ENCODE measurements at places on chromosomes 2 and 18.

GRCh38 chr2:237391140-237391539, 22.8 kb downstream of the COL6A3 start:
- DNase-seq, result no peak

- DNase-seq, result no peak
Measured at GRCh38 chr2:191253476-191253875, 8.3 kb downstream of the MYO1B start.

- DNase-seq, result peak; percentile 25
Measured at GRCh38 chr2:231655894-231656293, 52.4 kb upstream of the PTMA start.

- DNase-seq, result no peak
Measured at GRCh38 chr2:218631837-218632236, 24.1 kb downstream of the PLCD4 start.

- no peak for DNase-seq
Measured at GRCh38 chr2:239990966-239991365, 34.2 kb downstream of the NDUFA10 start.

GRCh38 chr18:250685-251084, 17.2 kb downstream of the THOC1 start:
- peak; percentile 93 for DNase-seq

- no peak for DNase-seq
Measured at GRCh38 chr2:240571314-240571973, 3.2 kb downstream of the RNPEPL1 start.

- no peak for DNase-seq
Measured at GRCh38 chr2:127183771-127184170, 36.3 kb downstream of the CYP27C1 start.

GRCh38 chr2:113273027-113273551, 5.6 kb downstream of the PAX8 start:
- no peak for DNase-seq

GRCh38 chr2:159084384-159085370, 116.2 kb downstream of the TANC1 start:
- no peak for DNase-seq

GRCh38 chr18:78601923-78602322, 377.7 kb upstream of the SALL3 start:
- no peak for DNase-seq

DNA sequence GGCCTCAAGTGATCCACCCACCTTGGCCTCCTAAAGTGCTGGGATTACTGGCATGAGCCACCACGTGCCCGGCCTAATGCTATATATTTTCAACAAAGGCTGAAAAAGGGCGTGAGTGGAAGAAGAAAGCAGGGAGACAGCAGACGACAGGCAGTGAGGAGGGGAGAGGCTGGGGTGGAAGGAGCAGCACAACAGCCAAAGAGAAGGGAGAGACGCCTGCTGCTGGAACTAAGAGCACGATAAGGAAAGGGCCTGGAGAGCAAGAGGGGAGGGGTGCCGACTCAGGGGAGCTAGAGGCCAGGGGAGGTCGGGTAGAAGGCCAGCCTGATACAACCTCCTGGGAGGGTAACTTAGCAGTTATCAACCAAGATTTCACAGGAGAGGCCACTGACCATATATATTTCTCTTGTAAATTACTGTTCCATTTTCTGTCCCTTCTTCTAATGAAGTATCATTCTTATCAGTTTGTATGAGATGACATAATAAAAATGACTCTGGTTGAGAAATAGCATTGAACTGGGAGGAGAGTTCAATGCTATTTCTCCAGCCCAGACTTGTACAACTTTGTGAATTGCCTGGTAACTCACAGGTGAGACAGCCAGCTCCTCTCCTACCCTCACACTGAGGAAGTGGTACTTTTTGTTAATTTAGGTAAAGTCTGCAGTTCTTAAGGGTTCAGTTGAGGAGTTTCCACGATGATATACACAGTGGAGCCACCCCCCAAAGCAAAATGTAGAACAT, 5.8 kb upstream of the RNU4ATAC start:
- DNase-seq, result no peak

- no peak for DNase-seq
Measured at GRCh38 chr2:142300517-142300916, 169.7 kb upstream of the LRP1B start.

DNA sequence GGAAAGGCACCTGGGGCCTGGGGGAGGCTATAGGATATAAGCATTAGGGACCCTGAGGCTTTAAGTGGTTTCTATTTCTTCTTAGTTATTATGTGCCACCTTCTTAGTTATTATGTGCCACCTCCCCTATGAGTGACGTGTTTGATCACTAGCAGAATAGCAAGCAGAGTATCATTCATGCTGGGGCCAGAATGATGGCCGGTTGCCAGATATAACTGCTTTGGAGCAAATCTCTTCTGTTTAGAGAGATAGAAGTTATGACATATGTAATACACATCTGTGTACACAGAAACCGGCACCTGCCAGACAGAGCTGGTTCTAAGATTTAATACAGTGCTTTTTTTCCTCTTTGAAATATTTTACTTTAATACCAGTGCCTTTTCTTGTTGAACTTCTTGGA, 29.4 kb downstream of the LIPG start:
- no peak for DNase-seq

GRCh38 chr2:176317623-176318065, 48.4 kb downstream of the MTX2 start:
- no peak for DNase-seq

- peak; percentile 33 for DNase-seq
Measured at GRCh38 chr2:186590759-186591505, 1.1 kb downstream of the ITGAV start.

- no peak for DNase-seq
Measured at GRCh38 chr2:43328832-43329231, 102.4 kb upstream of the ZFP36L2 start.

- no peak for DNase-seq
Measured at GRCh38 chr2:128442053-128442751, 123.5 kb upstream of the HS6ST1 start.

GRCh38 chr2:133175926-133176325, 392.3 kb downstream of the NCKAP5 start:
- DNase-seq, result no peak

GRCh38 chr18:11096411-11096810, 53.0 kb downstream of the PIEZO2 start:
- DNase-seq, result no peak
